Stimulated activated CD4-positive, alpha-beta T cell treated with anti-CD3 and anti-CD28 coated beads, TNF-alpha, amount 100 ng/mL, for 24 hours (primary cell): ENCODE measurements at places on chromosomes 2 and 18.
A peak's percentile ranks its signal among the peaks of the same experiment; 100 is the strongest.

- no peak for DNase-seq
These were observed 124.1 kb upstream of the CDH19 start for GRCh38 chr18:66727991-66728390.

DNA sequence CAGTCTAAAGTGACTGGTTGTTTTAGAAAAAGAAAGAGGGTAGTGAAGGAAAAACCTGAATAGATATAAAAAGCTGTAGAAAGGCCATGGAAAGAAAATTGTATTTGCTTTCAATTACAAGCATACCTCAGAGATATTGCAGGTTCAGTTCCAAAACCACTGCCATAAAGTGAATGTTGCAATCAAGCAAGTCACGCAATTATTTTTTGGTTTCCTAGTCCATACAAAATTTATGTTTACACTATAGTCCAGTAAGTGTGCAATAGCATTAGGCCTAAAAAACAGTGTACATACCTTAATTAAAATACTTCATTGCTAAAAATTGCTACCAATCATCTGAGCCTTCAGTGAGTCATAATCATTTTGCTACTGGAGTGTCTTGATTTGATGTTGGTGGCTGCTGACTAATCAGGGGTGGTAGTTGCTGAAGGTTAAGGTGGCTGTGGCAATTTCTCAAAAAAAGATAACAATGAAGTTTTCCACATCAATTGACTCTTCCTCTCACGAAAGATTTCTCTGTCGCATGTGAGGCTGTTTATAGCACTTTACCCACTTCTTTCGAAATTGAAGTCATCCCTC lies 2003.8 kb upstream of the PIK3C3 start:
- DNase-seq, result no peak

GRCh38 chr2:196123679-196124373 lies 47.6 kb downstream of the STK17B start:
- DNase-seq, result no peak

DNA sequence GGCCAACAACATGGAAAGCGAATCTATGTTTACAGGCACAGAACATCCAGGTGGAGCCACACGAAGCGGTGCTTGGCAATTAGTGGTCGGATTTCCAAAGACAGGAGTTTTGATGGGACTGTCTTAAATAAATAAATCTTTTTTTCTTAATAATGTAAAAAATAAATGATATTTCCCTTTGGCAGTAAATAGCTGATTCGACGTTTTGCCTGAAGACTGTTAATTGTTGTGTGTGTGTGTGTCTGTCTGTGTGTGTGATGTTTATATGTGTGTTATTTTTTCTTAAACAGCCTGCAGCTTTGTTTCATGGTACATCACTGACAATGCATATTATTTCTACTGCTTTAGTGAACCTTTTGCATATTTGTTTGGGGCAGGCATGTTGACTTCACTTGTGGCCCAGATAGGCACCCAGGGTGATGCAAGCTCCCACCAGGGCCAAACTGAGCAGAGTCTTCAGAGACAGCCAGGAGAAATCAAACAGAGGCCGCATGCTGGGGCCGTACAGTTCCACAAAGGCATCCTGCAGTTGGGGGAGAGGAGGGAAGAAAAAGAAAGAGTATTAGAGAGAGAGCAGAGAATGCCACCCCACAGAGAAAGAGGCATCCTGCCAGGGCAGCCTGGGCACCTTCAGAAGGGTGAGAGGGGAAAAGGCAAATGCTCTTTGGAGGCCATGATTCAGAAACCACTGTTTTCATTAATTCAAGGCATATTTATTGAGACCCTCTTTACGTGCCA lies 191.2 kb downstream of the BCL2 start:
- no peak for DNase-seq

DNA sequence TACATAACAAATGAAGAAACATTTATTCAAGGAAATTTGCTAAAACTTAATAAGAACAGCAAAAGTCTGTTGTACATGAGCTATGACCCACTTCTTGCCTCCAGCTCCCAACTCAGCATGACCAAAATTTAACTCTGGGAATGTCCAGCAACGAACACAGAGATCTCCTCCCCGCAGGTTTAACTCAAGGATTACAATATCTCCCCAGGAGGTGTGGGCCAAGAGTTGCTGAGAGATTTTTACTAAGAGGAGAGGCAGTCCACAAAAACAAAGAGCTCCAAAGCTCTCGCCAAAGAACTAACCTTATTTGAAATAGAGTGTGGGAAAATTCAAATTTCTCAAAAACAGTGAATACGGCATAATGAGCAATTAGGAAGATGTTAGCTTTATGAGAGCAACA lies 318.5 kb downstream of the GRB14 start:
- no peak for DNase-seq

- DNase-seq, result peak; percentile 44
These were observed 20.2 kb downstream of the IL18RAP start for GRCh38 chr2:102442967-102443828.

GRCh38 chr2:67246791-67247190 lies 150.3 kb upstream of the ETAA1 start:
- DNase-seq, result no peak

DNA sequence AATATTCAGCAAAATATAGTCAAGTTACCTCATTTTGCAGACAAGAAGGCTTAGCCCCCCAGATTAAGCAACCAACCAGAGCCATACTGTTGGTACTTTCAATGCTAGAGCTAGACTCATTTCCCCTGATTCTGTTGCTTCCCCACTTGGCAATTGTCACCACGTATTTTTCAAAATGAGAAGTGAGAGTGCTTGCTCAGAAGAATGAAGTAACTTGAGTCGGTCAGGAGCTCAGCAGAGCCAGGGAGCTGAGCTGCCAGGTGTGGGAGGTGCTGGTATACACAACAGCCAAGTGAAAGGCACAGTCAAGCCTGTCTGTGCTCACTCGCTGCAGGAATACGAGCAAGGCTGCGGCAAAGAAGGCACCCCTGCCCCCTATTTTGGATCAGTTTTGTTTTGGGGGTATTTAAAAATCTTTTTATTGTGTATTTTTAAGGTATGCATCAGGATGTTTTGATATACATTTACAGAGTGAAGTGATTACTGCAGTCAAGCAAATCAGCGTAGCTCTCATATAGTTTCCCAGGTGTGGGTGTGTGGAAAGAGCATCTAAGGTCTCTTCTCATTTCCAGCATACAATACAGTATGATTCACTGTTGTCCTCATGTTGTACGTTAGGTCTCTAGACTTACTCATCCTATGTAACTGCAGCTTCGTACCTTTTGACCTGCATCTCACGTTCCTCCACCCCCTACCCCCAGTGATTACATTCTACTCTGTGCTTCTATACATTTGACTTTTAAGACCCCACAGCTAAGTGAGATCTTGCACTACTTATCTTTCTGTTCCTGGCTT lies 62.4 kb downstream of the MRPS9 start:
- DNase-seq, result no peak

DNA sequence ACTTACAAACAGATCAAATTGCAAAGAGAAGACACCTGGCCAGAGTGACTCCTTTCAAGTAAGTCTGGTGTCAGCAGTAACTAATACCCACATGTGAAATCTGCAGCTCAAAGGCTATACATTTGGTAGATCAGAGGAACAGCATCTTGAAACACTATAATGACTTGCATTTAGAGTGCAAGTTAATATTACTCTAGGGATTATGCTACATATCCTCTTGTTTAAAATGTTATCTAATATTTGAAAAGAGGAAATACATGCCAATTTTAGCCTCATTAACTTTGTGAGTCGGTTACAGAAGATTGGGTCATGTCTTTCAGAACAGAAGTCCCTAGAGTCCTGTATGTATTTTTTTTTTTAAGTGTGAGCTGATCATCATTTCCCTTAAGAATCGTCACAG lies 15.2 kb downstream of the LANCL1 start:
- no peak for DNase-seq

- no peak for DNase-seq
These were observed at the start of gene SOX11 for GRCh38 chr2:5691985-5692529. TSS of gene SOX11 (plus strand) at chr2:5692384. CDS start at chr2:5692722, 338 bp downstream.

DNA sequence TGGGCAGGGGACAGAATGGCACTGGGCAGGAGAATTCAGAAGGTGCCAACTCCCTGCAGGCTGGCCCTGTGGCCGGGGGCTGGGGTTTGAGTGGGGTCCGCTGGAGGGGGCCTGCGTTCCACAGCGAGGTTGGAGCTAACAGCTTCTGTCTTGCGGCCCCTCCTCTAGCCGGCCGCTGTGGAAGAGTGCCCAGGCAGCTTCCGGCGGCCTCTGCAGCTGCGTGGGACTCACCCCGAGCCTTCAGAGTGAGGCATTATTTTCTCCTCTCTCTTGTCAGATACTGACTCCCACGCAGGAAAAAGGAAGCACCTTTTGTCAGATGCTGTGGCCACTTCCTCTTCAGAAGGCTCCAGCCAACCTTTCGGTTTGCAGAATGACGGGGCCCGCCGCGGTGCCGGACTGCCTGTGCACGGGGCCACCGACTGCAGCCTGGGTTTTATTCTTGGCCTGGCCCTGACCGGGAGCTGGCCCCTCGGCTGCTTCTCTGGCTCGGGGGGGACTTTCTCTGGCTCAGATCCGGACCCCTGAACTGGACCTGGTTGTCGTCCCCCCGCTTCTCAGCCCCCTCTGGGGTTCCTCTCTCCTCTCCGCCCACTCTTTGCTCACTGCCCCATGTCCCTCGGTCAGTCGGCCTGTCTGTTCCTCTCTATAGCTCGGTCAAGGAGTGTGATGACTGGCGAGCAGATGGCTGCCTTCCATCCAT lies 40.1 kb downstream of the ARHGAP25 start:
- DNase-seq, result no peak
